ENCODE measurements at places on chromosomes 16 and 17.

GRCh38 chr17:81371910-81372760 lies 23.1 kb upstream of the BAHCC1 start:
- DNase-seq: peak; percentile 60

- no peak for DNase-seq
Observed at GRCh38 chr17:51188271-51188833, 22.1 kb downstream of the NME2 start.

GRCh38 chr17:21464611-21465021 lies 88.5 kb downstream of the KCNJ12 start:
- no peak for DNase-seq

- no peak for DNase-seq
Observed at GRCh38 chr16:86485746-86486145, 24.6 kb upstream of the FOXF1 start.

DNA sequence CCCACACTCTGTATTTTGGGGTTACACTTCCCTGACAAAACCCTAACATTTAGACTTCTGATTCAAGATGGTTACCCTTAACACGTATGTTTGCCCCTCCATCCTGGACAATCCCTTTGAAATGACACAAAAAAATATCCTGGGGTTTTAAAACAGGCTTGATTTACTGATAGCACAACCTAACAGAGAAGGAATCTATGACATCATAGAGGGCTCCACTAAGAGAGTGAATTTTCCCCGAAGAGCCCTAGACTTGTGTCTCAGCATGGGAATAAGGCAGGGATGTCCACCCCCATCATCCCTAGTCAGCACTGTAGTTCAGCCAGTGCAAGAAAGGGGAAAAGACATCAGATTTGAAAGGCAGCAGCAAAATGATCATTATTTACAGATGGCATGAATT lies 15.8 kb upstream of the SRCIN1 start:
- DNase-seq: no peak

DNA sequence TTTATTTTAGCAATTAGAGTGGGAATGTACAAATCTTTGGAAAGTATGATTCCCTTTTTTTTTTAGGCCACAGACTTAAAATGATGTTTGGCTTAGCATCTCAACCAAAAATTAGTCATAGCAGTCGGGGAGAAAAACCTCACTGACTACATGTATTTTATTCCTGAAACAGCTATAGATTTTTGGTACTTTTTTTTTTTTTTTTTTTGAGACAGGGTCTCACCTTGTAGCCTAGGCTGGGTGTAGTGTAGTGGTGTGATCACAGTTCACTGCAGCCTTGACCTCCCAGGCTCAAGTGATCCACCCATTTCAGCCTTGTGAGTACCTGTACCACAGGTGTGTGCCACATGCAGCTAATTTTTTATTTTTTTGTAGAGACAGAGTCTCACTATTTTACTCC lies 23.4 kb downstream of the RNFT1 start:
- DNase-seq: no peak

DNA sequence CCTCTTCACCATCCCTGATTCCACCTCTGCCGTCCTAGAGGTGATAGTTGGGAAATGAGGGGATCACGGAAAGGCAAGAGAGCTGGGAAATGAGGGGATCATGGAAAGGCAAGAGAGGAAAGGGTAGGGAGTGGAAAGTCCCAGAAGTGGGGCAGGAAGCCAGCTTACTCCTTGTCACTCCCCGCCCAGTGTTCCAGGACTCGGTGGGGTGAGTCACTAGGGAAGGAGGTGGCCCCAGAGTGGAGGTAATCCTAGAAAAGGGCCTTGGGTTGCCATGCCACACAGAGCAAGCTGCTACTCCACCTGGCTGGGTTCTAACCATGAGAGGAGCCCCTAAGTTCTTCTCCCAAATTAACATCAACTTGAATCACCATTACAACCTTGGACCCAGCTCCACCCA lies 14.8 kb downstream of the ALOXE3 start:
- no peak for DNase-seq

GRCh38 chr17:12047681-12048376 lies 27.2 kb downstream of the MAP2K4 start:
- DNase-seq: peak; percentile 60

GRCh38 chr17:54754560-54754959 lies 146.1 kb upstream of the TOM1L1 start:
- DNase-seq: peak; percentile 41

- DNase-seq: no peak
Observed at GRCh38 chr16:1982013-1982433, 754 bp upstream of the NOXO1 start.

- DNase-seq: no peak
Observed at GRCh38 chr16:15539197-15539596, 103.8 kb downstream of the MARF1 start.

- no peak for DNase-seq
Observed at GRCh38 chr16:11296351-11296705, 15.2 kb upstream of the PRM1 start.

GRCh38 chr16:50152351-50152806 lies 727 bp upstream of the TENT4B start:
- no peak for DNase-seq

GRCh38 chr17:10224582-10225195 lies 26.3 kb upstream of the GAS7 start:
- peak; percentile 13 for DNase-seq

DNA sequence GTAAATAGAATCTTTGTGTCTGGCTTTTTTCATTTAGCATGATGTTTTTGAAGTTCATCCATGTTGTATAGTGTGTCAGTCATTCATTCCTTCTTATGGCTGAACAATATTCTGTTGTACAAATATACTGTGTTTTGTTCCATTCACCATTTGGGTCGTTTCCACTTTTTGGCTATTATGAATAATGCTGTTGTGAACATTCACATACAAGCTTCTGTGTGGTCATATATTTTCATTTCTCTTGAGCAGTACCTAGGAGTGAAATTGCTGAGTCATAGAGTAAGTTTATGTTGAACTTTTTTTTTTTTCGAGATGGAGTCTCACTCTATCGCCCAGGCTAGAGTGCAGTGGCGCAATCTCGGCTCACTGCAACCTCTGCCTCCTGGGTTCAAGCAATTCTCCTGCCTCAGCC lies 32.3 kb upstream of the TAOK1 start:
- peak; percentile 45 for DNase-seq

DNA sequence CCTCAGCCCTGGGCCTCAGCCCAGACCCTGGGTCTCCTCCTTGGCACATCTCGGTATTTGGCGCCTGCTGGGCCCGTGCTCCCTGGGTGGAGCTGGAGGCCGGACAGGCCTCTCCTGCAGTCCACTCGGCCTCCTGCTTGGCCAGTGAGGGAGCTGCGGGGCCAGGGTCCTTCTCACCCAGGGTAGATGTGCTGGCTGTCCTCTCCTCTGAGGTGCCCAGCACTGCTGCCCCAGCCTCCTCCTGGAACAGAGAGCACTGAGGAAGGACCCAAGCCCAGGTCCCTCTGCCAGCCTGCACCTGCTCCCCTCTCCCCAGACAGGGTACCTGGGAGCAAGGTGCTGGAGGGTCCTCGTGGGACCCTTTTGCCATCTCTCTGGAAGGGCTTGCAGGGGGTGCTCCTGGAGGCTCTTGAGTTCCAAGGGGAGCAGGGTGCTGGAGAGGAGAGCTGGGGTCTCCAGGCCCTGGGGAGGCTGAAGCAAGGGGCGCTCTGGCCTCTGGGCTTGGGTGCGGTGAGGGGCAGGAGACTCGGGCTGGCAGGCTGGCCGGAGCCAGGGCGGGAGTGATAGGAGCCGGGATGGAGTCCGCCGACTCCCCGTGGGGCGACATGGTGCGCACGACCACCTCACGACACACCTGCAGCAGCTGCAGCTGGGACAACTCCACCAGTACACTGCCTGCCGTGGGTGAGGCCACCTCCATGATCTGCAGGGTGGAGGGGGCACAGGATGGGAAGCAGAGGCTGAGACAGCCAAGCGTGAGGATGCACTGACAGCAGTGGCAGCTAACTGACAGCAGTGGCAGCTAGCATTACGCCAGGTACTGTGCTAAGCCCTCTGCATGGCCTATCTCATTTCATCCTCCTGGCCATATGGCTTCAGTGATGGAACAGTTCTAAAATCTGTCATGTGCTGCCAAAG lies 17.8 kb downstream of the TSPOAP1 start:
- DNase-seq: no peak

DNA sequence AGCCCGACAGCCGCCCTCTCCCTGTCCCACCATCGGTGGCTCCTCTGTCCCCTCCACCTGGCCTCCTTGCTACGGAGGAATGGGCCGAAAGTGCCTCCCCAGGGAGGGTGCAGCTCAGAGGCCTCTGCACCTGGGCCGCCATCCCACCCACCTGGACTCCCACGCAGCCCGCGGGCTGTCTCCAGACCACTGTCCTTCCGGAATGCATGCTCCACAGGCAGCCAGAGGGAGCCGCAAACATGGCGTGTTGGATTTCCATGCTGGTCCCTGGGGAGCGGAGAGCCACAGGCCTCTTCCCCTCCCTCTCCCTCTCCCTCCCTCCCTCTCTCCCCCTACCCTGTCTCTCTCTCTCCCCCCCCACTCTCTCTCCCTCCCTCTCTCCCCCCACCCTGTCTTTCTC lies 3.0 kb downstream of the SSTR5 start:
- no peak for DNase-seq

DNA sequence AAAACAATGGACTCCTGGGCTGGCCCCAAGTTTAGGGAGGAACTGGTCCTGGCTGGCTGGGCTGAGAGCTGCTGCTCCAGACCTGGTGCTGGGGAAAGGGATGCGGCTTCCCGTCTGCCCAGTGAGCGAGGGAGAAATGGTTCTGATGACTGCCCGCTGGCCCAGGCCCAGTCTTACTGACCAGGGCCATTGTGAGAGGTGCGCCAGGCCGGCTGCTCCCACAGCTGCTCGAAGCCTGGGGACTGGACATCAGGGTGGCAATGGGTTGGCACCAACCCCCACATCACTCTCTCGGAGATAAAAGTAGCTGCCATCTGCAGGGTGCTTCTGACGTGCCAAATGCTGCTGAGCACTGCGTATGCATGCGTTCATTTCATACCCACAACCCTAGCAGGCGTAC lies 53.2 kb downstream of the IRF8 start:
- no peak for DNase-seq

DNA sequence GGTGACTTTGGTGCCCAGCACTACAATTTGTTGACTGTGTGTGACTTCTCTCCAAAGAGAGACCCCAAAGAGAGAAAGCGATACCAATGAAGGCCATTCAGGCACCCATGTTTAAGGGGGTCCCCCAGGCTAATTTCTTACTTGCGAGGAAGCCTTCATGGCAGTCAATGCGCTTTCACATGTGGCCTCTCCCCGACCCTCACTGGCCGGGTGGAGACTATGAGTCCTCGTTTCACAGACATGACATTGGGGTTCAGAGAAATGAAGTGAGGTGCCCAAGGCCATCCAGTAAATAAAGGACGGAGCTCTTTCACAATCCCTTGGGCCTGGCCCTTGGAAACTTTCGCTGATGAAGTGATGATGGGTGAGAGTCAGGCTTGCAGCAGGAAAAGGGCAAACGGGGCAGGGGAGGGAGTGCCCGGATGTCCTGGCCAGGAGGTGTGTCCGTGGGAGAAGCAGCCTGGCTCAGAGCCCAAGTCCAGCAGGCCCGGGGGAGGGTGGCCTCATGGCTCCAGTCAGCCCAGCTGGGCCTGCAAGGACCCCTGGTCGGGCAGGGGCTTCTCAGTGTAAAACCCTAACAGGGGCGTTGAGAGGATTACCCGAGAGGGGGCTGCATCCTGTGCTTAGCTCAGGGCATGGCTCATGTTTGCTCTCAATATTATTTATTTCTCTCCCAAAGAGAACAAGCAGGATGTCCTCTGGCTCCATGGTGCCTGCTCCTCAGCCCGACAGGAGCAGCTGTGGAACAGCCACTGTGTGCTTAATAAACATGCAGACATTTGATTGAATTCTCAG lies 14.7 kb downstream of the TBX2 start:
- peak; percentile 0 for DNase-seq

DNA sequence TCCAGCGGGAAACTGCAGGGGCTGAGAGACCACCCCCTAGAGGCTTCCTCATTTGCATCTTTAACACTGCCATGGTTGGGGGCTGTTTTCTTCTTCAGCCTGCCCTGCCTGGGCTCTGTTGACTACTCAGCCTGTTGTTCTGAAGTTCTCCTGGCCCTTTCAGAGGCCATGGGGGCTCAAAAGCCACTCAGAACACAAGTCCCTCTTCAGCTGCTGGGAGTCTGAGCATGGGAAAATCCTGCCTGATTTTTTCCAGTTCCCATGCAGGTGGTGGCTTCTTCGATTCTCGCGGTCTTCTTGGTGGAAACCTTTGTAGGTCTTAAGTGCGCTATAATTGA lies 36.3 kb downstream of the PLCG2 start:
- DNase-seq: no peak

GRCh38 chr17:62935523-62935922 lies 30.5 kb upstream of the TANC2 start:
- DNase-seq: no peak
